NCI-H526 (cell line): ENCODE measurements at places on chromosomes 13 and 19.
A peak's percentile ranks its signal among the peaks of the same experiment; 100 is the strongest.

DNA sequence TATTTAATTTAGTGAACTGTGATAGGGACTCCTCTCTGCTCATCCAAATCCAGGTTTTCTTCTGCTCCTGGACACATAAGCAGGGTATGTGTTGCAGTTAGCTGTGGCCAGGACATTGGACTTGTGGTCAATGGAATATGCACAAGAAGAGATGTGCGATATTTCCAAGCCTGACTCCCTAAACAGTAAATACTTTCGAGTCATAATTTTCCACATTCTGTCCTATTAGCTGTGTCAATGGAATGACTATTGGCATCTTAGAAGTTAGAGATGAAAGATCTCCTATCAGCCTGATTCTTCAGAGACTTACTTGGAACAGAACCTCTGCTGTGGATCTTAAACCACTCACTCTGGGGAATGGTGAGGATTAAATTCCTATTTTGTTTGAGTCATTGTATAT, 771.0 kb downstream of the EFNB2 start:
- no peak for DNase-seq

- no peak for DNase-seq
Measured at GRCh38 chr19:10120538-10121189, 965 bp upstream of the EIF3G start.

DNA sequence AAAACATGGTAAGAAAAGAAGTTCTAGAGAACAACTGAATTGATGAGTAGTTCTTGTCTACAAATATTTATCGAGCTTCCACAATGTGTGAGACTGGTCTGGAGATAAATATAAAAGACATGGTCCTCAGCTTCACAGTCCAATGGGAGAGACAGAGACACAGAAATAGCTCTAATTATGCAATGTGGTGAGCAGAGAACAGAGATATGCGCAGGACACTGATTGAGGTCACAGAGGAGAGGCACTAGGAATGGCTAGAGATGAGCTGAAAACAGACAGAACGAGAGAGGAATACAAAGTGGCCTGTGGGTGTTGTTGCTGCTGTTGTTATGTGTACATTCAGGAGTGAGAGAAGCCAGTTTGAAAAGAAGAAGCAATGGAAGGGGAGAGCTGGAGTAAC, 53.2 kb downstream of the GPALPP1 start:
- DNase-seq: no peak

- DNase-seq: peak; percentile 12
Measured at GRCh38 chr13:52109116-52109670, 19.7 kb downstream of the NEK5 start.

- DNase-seq: no peak
Measured at GRCh38 chr19:1883784-1884183, 1.5 kb downstream of the ABHD17A start.

DNA sequence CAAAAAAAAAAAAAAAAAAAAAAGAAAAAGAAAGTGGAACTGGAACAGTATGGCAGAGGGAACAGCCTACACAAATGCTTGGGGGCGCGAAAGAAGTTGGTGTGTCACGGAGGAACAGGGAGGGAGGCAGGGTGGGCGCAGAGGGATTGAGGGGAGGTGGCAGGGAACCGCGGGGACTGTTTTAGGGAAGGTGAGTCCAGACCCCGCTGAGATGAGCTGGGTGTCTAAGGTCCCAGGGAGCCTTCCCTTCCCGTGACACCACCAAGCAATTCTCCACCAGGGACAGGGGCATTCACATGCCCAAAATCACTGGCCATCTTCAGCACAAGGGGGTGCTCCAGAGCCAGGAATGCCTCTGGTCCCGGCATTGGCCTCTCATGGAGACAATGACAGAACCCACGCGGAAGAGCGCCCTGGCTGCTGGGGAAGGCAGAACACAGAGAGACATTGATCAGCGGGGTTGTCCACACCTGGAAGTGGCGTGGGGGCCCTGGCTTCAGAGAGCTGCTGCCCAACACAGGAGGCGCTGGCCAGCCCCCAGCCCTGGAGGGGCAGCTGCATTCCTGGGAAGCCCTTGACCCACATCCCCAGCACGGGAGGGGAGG, 6.9 kb downstream of the PEAK3 start:
- peak; percentile 53 for DNase-seq
